Cortex of kidney (tissue), 1 donor: ENCODE measurements at places on chromosomes 2 and 18.

- no peak for DNase-seq
Observed at GRCh38 chr2:172856606-172857005, 121.0 kb downstream of the RAPGEF4 start.

DNA sequence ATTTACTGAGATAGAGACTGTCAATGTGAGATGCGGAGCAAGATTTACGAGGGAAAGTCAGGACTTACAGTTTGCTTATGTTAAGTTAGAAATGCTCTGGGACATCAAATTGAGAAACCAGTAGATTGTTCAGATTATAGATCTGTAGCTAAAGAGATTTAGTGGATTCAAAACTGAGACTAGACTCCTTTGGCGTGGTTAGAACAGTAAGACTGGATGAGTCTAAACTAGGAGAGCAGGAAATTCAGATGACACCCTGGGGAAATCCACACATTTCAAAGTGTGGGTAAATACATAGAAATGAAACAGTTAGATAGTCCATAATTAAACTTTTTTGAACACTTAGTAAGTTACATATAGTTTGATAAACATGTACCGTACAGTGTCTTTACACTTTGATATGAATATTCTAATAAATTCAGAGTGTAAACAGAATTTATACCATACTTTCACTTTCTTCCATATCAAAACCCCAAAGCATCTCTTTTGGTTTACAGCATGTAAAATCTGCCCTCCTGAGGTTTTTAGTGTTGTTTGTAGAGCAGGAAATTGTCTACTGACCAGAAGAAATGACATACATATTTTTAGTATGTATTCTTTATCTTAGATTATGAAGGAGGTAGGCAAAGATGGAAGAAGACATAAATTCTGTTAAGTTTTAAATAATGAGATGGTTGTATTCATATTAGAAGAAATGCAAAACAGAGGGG lies 231.5 kb downstream of the NYAP2 start:
- no peak for DNase-seq

- no peak for DNase-seq
Observed at GRCh38 chr18:9827211-9827792, 58.5 kb upstream of the TXNDC2 start.

- no peak for DNase-seq
Observed at GRCh38 chr2:69564604-69565003, 78.9 kb downstream of the AAK1 start.

- DNase-seq, result no peak
Observed at GRCh38 chr2:24123195-24123921, at the start of the genes FAM228B and PFN4. Gene FAM228B, plus strand, starts transcription at chr2:24123469. Its CDS starts 893 bp downstream, at chr2:24124362. Gene PFN4, minus strand, starts transcription at chr2:24123334. Its CDS starts 799 bp downstream, at chr2:24122535.

GRCh38 chr2:123715467-123715982 lies 309.6 kb upstream of the CNTNAP5 start:
- no peak for DNase-seq

GRCh38 chr2:238203973-238204683 lies 633 bp upstream of the ILKAP start:
- no peak for DNase-seq
